ENCODE measurements at places on chromosomes 4 and X.

- DNase-seq, result no peak
These were observed 35.9 kb downstream of the WDR1 start for GRCh38 chr4:10080589-10081217.

DNA sequence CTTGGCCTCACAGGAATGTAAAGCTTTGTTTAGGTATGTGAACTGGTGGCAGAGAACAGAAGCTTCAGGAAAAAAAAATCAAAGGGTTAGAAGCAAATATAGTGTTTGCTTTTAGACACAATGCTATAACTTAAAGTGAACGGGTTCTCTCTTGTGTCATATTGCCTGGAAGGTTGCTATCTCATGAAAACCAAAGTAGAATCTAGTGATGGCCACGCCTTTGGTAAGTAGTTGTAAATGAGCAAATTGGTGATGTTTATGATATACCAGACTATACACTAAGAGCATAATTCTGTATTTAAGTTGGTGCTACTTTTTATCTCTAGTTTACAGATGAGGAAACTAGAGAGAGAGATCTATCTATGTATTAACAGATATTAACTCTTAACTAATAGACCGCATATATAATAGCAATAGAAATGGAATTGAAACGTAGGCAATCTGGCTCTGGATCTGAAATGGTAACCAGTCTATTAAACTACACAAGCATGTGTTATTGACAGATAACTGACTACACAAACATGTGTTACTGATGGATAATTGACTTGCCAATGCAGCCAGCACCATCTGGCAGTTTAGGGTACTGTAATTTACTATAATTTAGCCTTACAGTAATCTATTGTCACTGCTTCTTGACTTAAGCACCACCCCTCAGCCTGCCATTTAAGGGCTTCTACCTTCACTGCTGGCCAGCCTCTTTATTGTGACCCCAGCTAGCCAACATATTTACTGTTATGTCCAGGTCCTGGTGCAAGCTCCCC is 40.8 kb downstream of the HCCS start:
- DNase-seq, result no peak

DNA sequence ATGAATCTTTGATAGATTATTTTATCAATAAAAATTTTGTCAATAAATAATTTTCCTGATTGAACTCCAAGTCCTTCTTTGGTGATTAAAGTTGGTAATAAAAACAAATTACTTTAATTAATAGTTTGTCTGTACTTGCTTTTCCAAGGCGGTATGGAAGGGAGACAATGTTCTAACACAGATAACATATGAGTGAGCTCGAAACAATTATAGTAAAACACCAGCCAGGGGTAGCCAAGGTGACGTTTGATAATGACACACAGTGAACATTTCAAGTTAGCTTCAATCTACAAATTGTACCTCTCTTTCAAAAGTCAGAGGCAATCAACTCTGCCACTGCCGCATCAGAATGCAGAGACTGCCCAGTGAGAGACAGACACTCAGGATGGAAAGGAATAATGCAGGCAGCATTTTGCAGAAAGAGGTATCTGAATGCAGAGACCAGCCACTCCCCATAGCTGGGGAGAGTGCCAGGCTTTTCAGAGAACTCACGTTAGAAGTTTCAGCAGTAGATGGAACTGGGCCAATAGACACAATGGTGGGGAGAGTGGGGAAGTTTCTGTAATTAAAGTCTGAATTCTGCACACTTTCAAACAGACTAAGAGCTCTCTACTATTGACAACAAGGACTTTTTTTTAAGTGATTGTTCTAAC is 18.1 kb upstream of the ATOH1 start:
- no peak for DNase-seq

DNA sequence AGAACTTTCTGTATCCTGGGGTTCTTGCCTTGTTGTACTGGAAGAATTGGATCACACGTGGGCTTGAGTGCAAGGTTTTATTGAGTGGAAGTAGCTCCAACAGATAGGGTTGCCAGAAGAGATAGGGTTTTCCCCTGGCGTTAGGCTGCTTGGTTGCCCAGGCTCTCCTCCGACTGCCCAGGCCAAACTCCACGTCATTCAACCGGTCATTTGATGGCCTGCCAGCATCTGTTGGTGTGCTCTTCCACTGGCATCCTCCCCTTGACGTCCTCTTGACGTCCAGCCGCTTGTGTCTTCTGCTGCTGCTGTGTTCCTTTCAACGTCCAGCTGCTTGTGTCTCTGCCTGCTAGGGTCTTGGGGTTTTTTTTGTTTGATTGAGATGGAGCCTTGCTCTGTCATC is 340.3 kb upstream of the ZCCHC13 start:
- DNase-seq, result no peak

- DNase-seq, result no peak
These were observed 3.5 kb upstream of the TAB3 start for GRCh38 chrX:30892591-30892990.

- no peak for DNase-seq
These were observed 35.0 kb downstream of the FBXW7 start for GRCh38 chr4:152500800-152501434.

DNA sequence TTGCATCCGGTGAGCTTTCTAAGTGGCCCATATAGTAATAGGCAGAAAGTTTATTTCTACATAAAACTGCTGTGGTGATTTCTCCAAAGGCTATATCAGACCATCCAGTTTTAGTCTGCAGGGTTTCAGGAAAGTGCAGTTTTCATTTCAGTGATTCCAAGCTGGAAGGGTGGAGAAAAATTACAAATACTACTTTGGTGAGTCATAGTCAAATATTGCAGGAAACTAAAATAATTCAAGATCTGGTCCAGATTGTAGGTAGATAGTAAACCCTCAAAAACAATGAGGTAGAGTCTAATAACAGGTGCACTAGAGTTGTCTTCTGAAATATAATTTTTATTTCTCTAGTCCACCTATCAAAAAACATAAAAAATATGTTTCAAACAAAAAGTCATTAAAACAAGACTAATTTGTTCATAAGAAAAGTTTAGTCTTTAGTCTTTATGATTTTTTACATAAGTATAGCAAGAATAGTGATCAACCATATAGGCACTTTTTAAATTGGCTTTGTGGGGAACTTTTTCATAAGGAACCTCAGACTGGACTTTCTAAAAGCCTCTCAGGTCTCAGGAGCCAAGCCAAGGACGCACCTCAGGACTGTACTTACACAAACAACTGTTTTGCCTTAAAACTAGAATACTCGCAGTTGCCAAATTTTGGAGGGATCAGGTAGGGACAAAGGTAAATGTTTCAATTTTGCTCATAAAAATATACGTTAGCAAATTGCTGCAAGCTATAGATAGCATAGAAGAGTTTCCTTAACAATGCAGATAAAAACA is 101.8 kb upstream of the TLR3 start:
- DNase-seq, result no peak

DNA sequence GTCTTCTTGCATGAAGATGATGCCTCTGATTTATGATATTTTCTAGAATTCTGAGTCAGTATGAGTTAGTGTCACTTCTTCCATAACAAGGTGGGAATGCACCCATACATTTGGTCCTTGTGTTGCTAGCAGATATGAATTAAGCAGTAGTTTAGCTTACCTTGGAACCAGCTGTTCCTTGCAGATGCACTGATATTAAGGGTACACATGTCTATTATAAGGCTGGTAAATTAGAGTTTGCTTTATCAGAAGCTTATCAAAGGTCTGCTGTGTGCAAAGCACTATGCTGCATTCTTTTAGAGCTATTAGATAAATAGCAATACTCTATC is 36.5 kb downstream of the AFF1 start:
- DNase-seq, result no peak

DNA sequence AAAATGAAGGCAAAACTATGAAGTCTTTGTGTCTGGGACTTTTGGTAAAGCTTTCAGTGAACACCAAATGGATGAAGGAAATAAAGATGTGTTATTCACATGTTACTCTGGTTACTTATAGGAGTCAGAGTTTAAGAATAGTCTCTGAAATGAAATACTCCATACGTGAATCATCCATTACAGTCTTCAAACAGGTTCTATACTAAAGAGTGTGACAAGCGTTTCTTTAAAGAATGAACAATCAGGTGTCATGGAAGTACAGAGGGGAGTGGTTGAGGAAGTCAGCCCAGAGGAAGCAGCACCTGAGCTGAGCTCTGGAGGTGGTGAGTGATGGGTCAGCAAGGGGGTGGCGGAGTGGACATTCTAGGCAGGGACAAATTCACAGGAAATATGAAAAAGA is 41.8 kb upstream of the SORBS2 start:
- no peak for DNase-seq

DNA sequence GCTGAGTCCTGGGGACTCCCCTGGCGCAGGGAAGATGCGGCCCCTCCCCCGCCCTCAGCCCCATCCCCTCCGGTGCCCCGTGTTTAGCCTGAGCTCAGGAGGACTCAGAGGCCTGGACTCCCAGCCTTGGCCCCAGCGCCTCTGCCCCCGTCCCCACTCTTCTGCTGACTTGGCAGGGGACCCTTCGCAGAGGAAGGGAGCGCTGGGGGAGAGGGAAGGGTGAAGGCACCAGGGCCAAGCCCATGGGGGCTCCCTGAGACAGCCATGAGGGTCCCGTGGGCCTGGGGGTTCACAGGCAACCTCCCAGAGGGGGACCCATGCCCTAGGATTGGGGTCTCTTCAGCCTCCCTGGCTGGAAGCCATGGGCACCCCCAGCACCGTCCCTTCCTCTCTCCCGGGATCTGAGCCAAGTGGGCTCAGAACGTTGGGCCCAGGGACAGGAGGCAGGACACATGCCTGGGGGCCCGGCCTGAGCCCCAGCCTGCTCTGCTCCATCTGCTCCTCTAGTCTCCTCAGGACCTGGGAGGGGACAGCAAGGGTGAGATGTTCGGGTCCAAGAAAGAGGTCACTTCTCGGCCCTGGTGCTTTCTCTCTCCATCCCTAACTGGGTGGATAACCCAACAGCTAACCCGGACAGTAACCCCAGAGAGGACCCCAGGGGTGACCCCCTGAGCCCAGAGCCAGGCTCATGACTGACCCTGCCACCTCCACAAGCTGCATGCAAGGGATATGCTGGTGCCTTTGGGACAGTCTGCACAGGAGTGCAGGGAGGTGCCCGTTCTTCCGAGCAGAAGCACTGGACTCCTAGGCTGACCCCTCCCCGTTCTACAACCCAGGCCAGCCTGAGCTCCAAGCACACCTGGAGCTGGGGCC is 1.5 kb upstream of the CPLX1 start:
- DNase-seq, result no peak

DNA sequence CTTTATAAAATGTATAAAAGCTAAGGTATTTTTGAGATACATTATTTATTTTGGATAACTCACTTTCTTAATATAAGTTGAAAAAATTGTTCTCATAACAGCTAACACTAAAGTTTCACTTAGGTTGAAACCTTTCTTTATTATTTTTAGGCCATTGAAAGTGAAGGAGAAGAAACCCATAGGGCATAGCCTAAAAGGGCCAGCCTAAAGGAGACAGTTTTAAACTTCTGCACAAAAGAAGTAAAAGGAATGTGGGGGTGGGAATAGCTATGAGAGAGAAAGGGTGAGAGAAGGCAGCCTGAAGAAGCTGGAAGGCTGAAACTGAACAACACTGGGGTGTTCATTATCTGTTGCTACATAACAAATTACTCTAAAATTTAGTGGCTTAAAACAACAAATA is 57.6 kb upstream of the RAPGEF2 start:
- no peak for DNase-seq
